ENCODE measurements at places on chromosomes 1 and 21. TPM values are rescaled to one million over a fixed set of nuclear protein-coding genes. Genes with fewer than 3 reads are reported as not detected.

- H3K4me3 ChIP-seq = no peak overlapping the region
- no peaks in the 10 kb centered on the region for H3K36me3 ChIP-seq
- no peak overlapping the region for H3K27ac ChIP-seq
- H3K4me1 ChIP-seq = no peaks in the 10 kb centered on the region
- DNase-seq = no peak
Observed at GRCh38 chr1:50156241-50157010, 47.7 kb downstream of the ELAVL4 start.

GRCh38 chr1:55427606-55428005 lies 212.4 kb upstream of the USP24 start:
- no peaks in the 10 kb centered on the region for H3K36me3 ChIP-seq
- H3K4me3 ChIP-seq = no peak overlapping the region
- H3K4me1 ChIP-seq = peaks cover 28% of the 10 kb centered on the region
- H3K27me3 ChIP-seq = no peaks in the 10 kb centered on the region

Gene DUSP10
- total RNA-seq = 1.7 TPM

DNA sequence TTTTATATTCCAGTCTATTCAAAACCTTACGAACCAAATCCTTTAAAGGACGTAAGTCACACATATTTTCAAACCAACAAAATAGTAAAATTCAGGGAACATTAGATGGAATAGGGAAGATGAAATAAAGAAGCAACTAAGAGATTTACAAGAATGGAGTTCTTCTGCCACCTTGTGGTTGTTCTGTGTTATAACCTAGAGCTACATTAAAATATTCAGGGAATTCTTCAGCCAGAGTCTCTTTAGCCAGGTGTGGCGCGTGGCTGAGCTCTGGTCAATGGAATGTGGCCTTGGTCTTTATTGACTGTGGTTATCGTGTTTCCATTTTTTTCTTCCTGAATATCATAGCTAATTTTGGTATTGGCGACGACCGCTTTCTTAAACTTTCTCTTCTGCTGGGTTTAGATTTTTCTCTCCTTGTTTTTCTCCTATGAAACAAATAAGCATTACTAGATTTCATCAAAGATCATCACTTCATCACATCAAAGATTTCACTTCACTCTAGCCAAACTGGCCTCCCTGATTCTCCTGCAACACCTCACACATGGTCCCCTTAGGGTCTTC lies 221.3 kb downstream of the MRPL39 start:
- no peaks in the 10 kb centered on the region for H3K36me3 ChIP-seq
- no peaks in the 10 kb centered on the region for H3K27me3 ChIP-seq
- H3K4me3 ChIP-seq = no peak overlapping the region
- H3K4me1 ChIP-seq = no peaks in the 10 kb centered on the region
- no peak overlapping the region for H3K27ac ChIP-seq

All from stomach (tissue), 19 donors.